ENCODE measurements at places on chromosomes 11 and 22.

- no peak for DNase-seq
These were observed 28.0 kb downstream of the PPP6R2 start for GRCh38 chr22:50371101-50371648.

DNA sequence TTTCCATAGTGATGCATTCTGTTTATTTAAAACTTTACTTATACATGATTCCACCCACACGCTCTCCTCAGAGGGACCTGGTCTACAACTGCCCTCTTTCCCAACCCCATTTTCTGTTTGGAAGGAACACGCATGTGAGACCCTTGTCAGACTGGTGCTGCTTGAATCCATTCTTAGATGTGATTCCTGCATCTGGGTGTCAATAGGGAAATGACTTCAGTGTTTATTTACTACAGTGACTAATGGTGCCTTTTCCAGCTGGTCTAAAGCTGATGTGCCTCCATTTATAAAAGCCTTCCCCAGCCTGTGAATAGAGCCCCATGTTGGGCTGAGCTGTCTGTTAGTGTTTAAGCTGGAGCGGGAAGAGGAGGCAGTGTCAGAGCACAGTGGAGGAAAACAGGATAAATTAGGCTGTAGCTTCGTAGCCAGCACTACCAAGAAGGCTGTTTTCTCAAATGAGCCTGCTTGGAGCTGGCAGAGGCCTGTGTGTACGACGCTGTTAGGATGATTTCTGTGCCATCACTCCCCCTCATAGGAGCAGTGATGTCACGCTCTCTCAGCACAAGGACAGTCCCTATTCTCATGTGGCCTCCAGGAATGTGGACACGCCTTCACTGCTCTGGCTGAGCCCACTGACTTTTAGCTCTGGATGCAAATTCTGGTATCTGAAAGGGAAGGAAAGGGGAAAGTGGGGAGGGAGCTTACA lies 18.9 kb upstream of the C11orf96 start:
- DNase-seq = no peak

DNA sequence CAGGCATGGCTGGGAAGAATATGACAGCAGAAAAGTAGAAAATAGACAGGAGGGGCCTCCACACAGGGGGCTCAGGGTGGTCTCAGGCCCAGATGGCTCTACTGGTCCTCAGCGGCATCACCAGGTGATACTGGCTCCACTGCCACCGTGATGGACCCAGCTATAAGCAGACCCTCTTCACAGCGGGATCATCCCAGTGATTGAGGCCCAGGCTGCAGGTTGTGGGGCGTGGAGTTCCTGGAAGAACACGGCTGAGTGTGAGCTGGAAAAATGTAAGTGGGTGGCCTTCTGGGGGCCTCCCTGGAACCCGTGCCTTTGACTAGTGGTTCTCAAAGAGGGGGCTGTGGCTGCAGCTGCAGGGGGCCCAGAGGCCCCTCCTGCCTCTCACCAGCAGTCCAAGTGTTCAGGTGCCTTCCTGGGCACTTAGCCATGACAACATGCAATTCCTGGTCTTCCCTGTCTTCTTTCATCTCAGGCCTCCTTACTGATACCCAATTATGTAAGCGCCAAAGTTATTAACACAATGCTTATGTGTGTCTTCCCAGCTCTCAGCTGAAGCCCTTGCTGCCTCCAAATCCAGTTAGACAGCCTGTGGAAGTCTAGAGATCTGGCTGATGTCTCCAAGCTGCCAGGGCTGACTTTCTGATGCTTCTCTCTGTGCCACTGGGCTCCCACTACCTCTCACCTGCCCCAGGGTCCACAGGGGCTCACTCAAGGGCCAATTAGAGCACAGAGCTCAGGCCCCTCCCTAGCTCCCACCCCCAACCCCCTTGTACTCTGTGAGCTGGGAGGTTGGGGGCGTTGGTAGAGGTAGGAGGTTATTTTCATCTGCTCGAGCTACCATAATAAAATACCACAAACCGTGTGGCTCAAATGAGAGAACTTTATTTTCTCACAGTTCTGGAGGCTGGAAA lies 110.1 kb upstream of the LMO1 start:
- DNase-seq = no peak

DNA sequence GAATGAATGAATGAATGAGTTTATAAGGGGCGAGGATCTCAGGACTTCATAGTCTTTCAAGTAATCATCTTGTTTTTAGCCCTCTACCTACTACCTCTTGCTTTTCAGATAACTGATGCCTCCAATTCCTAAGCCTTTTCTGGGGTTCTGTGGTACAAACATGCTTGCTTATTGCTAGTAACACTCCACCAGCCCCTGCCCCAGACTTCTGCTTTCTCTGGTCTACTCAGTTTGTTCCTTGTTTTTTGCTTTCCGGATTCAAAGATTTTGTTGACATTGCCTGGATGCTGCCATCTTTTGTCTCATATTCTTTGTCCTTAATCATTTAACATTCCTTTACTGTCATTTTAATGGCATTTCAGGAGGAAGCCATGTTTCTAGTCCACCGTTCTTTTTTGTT lies 8.9 kb upstream of the TMEM9B start:
- DNase-seq = no peak

GRCh38 chr11:57667736-57668433 lies at the start of gene ZDHHC5:
ZDHHC5 (plus strand) TSS chr11:57668114; CDS start chr11:57673091, 4,977 bp downstream.
- peak; percentile 97 for DNase-seq

DNA sequence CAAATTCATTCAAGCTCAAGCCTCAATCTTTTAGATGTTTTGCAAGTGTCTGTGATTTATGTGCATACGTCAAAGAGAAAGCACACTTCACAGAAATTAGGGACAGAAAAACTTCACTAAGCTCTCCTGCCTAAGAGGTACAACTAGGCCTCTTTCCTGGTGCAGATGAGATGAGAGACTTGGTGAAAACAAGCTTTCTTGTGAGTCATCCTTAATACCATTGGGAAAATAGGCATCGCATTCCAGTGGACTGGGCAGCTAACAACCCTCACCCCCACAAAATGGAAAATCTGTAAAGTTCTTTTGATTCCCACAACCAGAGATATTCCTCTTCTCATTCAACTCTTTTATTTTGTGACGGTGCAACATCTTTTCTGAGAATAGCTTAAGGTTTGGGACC lies 1110.4 kb upstream of the CCDC90B start:
- DNase-seq = no peak

GRCh38 chr22:37880668-37881440 lies 25.2 kb upstream of the MICALL1 start:
- DNase-seq = no peak

DNA sequence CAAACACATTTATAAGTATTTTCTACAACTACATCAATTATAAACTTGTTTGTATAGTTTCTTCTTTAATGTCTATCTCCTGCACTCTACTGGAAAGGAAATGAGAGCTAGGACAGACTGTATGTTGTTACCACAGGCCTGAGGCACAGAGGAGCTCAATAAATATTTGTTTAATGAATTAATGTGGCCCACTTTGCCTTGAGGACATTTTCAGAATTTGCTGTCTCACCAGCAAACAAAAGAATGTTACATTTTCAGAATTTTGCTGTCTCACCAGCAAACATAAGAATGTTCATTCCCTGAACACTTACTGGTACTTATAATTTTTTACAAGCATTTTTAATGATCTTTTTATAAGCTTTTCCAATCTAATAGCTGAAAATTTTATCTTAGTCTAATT lies 41.9 kb upstream of the WNT7B start:
- no peak for DNase-seq

DNA sequence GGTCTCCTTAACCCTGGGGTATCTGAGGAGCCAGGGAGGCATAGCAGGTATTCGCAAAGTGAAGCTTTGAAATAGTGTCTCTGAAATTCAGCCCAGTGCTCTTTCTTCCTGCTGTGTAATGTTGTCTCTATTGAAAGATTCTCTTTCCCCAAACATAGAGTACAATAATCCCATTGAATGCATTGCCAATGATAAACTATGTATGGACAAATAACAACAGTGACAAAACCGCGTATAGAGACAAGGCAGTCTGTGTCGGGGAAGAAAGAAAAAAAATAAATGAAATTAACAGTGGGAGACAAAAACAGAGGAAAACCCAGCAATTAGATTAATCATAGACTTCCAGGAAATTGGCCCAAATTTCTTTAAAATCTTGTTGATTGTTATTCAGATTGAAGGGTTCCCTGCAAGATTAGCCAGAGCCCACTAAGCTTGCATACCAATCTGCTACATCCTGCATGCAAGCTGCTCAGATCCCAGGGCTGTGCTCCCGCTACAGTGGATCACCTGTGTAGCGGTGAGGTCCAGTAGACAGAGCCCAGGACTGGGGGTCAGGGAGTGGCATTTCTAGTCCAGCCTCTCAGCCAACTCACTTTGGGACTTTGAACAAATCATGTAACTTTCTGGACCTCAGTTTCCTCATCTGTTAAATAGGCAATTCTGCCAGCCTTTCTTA lies 492.8 kb downstream of the INSC start:
- no peak for DNase-seq

DNA sequence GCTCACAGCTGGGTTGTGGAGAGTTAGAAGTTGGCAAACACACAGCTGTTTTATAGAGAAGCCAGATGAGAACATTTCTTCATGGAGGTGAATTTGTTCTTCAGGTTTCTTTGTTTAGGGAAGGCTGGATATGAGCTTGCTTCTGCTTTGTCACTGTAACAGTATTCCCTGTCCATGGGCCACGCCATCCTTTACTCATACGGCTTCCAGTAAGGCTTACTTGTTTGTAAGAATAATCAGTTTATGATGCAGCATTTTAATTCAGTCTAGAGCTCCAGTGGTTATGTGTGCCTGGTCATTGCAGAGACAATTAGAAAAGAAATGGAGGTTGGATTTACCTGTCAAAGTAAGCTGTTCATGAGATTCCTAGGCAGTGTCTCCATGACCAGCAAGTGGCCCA lies 131.8 kb downstream of the TRIM44 start:
- DNase-seq = no peak

- no peak for DNase-seq
These were observed 14.4 kb upstream of the BRSK2 start for GRCh38 chr11:1375161-1375954.

GRCh38 chr11:3810951-3811350 lies 2.6 kb downstream of the PGAP2 start:
- DNase-seq = no peak

DNA sequence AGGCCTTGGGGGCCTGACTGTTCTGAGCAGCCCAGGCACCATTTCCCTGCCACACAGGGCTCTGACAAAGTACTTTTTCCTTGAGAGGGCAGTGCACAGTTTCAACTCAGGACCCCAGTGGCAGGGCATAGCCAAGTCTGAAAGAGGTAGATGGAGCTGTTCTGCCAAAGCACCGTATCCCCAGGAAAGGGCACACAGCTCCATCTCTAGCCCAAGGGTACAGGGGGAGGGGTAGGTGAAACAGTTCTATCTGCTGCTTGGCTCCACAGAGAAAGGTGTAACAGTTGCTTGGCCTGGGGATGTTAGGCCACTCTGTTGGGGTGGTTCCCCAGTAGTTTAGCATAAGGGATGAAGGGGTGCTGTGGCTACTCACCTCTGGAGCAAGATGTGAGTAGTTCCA lies 47.8 kb downstream of the GDPD4 start:
- DNase-seq = no peak

- no peak for DNase-seq
These were observed 24.0 kb downstream of the SLC43A1 start for GRCh38 chr11:57491371-57492061.
